Left renal cortex interstitium (tissue), 4 donors: ENCODE measurements at places on chromosomes 4 and X.

- DNase-seq: no peak
These were observed 16.4 kb upstream of the EIF4E start for GRCh38 chr4:98945297-98945850.

- DNase-seq: no peak
These were observed 233.6 kb downstream of the TRIML1 start for GRCh38 chr4:188372829-188373228.

- DNase-seq: no peak
These were observed 89.0 kb downstream of the COMMD8 start for GRCh38 chr4:47374477-47374876.

DNA sequence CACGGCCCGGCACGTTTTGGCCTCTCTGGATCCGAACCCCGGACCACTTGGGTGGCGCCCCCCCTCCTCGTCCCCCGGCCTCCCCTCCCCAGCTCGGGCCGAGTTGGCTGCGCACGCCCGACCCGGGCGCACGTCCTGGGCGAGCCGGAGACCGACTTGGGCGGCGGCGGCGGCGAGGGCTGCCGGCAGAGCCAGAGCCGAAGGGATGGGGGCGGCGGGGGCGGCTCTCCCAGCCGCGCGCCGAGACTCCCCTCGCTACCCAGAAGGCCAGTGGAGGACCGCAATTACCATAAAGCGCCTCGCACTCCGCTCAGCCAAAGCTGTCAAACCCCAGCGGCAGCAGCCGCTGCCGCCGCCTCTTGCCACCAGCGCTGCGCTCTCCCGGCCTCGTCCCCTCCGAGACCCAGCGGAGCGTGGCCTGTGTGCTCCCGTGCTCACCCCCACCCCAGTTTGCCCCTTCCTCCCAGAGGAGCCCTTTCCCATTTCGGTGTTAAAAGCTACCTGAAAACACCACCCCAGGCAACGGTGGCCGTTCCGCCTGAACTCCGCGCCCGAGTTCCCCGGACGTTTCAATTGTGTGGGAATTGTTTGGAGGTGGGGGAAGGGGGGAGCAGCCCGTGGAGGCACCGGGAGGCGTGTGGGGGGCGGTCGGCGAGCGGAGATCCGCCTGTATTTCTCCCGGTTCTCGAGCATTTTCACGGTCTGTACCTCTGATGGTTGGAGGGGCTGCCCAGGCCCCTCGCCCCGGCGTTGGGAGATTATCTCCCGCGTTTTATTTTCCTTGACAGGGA, 701 bp upstream of the BCOR start:
- no peak for DNase-seq

GRCh38 chr4:81197864-81198524, 17.0 kb downstream of the PRKG2 start:
- peak; percentile 7 for DNase-seq

DNA sequence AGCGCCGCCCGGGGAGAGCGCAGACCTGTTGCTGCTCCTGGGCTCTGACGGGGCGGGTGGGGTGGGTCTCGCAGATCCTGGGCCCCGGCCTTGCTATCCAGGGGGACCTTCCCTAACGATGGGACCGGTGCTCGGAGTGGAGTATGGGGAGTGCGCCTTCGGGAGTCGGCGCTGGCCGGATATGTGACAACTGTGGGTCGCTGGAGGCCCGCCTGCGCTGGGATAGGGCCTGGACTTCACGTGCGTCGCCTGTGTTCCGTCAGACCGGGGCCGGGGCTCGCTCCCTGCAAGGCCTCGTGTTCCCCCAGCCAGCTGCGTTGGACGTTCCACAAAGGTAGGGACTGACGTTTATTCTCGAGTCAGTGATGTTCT, 1.3 kb downstream of the TBL1X start:
- no peak for DNase-seq

DNA sequence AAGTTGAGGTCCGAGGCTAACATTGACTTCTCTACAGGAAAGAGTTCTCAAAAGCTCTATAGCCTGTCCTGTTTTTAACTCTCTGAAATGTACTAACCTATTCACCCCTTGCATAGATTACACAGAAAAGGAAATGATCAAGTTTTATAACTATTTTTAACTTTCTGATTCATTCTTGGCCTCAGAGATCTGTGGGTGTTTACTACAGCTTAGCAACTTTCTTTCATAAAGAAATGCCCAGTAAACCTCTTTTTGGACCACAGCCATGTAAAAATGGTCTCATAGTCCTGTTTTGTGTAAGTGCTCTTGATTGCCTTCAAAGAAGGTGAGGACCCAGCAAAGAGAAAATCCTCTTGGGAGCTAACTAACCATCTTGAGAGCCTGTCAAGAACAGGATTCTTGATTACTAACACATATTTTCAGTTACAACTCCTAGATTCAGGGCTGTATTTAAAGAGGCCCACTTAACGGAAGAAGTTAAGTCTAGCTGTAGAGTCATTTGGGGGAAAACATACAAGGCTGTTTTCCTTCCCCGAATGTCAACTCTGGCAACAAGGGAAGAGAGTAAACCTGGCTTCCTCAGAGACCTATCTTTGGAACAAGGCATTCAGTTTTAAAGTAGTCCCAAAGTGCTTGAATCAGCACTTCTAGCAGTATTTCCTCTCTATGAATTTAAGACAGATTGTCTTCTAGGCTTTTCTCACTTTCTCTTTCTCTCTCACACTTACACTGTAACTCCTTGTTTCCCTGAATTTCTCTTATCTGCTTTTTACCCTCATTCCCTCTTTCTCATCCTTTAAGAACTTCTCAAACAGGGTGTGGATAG, 78.2 kb downstream of the IL21 start:
- DNase-seq: no peak

- no peak for DNase-seq
These were observed 321.3 kb downstream of the ADGRL3 start for GRCh38 chr4:61521451-61521850.

GRCh38 chr4:158538911-158539310, 17.2 kb downstream of the RXFP1 start:
- no peak for DNase-seq

DNA sequence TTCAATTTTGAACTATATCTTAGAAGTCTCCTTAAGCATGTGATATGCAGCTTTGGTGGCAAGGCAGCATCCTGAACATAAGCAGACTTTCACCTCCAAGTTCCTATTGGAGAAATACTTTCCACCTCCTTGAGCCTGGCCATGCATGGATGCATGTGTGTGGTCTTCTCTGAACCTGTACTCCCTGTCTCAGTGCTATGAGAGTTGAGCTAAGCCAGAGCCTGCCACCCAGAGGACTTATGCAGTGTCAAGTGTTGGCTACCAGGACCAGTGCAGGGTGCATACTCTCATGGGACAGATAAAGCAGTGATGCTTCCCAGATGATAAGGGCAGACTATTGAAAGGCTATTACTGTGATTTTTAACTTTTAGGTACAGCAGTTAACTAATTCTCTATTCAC, 105.6 kb downstream of the TSPAN7 start:
- no peak for DNase-seq

GRCh38 chr4:175637762-175638161, 174.3 kb downstream of the GPM6A start:
- no peak for DNase-seq

DNA sequence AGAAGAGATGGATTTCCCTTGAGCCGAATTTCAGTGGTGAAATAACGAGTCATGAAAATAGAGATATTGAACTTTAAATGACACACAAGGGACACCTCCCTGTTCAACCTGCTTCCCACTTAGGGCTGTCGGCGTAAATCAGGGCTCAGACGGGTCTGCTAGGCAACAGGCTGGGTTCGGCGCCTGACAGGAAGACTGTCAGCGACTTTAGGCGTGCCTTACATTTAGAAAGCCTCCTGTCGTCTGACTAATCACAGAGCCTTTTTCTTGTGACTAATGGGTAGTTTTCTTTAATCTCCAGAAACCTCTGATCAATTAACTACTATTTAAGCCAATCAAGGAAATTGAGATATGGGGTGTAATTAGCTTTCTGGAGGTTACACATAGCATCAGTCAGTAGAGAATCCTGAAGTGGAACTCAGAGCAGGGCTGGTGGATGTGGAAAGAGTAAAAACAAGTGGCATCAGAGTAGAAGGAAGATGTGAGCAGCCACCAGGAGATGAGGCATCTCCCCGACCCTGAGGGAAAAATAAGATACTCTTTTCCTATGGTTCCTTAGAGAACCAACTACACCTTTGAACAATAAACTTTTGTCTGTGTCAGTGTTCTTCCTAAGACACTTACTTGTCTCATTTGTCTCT, 86.2 kb upstream of the HS3ST1 start:
- DNase-seq: no peak

DNA sequence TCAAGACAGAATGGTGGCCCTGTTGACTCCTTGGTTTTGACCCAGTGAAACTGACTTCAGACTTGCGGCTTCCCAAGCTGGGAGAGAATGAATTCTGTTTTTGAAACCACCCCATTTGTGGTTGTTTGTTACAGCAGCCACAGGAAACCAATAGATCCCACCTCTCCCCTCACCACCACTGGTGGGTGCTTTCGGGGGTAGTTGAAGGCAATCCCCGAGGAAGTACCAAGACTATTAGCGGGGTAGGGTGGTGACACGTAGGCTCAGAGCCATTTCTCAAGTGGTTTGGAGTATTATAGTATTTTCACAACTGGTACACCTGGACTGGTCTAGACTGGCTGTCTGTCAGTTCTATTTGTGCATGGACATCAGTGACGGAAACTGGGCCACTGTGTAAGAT, 189.1 kb upstream of the RBPJ start:
- DNase-seq: no peak

DNA sequence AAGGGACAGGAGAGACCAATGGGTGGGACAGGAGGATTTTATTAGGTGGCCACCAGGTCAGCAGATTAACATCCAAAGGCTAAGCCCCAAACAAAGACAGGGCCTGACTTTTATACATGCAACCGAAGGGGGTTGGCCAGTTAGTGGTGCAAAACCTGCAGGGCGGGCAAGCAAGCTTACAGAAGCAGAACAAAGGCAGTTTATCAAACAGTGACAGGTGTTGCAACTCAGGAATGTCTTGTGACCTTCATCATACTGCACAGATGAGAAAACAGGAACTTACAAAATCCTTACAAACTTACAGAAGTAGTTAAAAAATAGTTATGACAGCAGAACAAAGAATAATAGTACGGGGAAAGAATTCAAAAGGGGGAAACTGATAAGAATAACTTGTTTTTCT, 708.1 kb downstream of the GLUD2 start:
- DNase-seq: no peak

- no peak for DNase-seq
These were observed 297.2 kb downstream of the IQCM start for GRCh38 chr4:149518471-149518870.

DNA sequence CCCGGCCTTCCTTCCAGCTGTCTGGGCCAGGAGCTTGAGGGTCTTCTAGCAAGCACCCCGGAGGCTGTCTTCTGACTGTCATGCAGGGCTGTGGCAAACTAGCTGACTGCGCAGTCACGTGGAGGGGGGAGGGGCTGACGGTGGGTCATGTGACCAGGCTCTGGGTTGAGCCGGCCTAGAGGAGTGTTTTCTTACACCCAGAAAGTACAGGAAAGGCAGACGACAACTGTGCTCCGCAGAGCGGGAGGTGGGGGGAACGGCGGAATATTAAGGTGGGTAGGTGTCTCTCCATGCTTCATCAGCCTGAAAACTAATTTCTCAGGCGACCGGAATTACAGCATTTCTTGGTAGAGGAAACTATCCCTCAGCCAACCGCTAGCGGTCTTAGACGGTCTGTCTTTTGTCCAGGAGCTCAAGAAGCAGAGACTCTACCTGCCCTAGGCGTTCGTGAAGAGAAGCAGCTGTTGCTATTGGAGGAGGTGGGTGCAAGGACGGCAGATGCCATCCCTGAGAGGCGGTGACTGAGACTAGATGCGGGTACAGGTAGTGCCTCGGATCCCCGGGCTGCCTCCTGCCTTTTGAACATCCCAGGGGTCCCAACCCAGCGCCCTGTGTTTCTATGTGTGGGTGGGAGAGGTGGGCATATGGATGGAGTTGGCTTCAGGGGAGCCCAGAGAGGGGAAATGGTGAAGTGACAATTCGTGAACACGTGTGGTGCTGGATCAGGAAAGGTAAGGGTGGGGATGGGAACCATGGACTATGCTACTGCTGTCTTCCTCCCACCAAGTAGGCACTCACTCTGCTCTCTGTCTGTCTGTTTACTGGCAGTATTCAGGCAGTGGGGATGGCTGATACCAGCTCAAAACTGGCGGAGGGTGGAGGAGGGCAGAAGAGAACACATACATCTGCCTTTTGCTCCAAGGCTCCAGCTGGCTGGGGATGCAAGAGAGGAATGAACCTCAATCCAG, 8.8 kb downstream of the GPRASP1 start:
- peak; percentile 73 for DNase-seq

DNA sequence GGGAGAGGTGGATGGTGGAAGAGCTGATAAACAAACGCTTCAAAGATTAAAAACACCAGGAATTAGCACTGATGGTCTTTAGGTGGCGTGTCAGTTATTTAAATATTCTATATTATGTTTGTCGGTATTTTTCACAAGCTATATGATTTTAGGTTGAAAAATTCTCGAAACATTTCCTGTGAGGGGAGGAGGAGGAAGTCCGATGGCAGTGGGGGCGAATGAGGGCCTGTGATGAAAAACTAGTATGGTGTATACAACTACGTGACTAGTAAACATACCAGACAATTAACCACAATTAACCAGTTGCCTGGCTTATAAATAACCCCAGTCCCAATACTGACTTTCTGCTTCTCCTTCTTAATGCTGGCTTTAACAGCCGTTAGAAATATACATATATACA, 595 bp upstream of the NAP1L2 start:
- no peak for DNase-seq

DNA sequence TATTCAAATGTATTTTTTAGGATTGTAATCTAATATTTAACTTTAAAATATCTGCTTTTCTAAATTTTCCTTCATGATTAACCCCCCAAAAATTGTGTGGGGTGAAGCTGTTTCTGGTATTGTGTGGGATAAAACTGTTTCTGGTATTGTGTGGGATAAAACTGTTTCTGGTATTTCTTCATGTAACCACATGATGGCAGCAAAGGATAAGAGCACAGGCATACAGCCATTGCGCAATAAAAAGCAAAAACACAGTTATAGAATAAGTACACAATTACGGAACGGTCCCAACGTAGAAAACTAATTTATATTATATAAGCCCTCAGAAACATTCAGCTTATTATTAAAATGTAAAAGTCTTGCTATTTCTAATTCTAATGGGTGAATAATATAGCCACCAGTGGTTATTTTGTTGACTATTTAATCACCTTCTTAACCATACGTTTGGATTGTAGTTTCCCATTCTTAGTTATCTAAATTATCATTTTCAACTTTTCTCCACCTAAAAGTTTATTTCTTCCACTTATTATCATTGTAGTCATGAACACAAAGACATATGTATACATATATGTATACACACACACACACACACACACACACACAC, 333.9 kb upstream of the FSTL5 start:
- DNase-seq: peak; percentile 23

GRCh38 chr4:7585768-7586167, 151.0 kb upstream of the PSAPL1 start:
- no peak for DNase-seq

DNA sequence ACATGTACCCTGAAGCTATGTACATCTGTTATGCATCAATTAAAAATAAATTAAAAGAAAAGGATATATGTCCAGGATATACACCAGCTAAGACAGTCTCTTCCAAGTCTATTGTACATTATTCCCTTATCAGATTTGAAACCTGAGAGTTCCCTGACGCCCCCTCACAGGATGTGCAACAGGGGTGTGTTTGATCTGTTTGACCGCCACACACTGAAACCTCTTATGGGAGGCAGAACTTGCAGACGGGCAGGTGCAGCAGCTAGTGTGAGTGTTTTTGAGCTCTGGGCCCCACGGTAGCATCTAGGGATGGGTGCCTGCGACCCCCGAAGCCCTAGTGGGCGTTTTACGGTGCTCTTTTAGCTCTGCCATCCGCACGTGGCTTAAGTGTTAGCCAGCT, 4.7 kb downstream of the XG start:
- DNase-seq: no peak

- no peak for DNase-seq
These were observed 16.8 kb downstream of the CD38 start for GRCh38 chr4:15794905-15795304.
